NCI-H1417 treated with DMSO at 0.1 percent for 48 hours (cell line): ENCODE measurements at places on chromosomes 1 and 21.

DNA sequence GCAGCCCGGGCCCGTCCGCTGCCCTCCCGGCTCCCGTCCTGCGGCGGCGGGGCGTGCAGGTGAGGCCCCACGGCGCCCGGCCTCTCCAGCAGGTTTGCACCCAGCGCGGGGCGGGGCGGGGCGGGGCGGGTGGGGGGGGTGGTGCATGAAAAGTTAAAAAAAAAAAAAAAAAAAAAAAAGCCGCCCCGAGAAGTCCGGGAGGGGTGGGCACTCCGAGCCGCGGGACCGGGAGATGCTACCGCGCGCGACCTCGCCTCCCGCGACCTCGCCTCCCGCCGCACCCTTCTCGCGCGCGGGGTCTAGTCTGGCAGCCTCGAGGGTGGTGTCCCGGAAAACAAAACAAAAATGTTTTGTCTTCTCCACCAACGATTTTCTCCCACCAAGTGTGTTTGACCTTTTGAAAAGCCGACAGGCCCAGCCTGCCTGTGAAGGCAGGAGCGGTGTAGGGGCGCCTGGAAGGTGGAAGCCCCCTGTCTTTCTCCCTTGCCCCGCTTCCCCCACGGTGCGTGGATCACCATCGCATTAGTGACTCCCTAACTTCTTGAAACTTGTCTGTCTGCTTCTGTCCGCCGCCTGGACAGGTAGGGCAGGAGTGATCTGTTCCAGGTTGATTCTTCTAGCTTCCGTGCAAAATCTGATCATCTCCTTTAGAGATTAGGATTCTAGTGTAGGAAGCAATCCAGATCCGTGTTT is 569 bp downstream of the RCAN3 start:
- no peak for DNase-seq

GRCh38 chr1:75908717-75909152 is 23.5 kb downstream of the ASB17 start:
- no peak for DNase-seq

DNA sequence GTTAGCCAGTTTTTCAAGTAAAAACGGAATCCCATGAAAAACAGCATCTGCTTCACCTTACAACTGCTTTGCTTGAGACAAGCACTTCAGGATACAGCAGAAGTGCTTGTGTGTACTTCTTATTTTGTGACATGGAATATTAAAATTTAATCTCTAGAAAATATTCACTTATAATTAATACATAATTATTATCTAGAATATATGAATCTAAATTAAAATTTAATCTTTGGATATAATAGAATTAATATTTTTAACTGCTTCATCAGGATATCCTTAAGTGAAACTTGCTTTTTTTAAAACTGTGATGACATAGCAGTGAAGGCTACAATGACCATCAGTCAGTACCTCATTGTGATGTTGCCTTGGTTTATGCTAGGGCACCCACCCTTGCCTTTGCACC is 148.4 kb upstream of the C1orf105 start:
- no peak for DNase-seq

GRCh38 chr1:153592748-153593147 is 20.2 kb downstream of the S100A16 start:
- no peak for DNase-seq

DNA sequence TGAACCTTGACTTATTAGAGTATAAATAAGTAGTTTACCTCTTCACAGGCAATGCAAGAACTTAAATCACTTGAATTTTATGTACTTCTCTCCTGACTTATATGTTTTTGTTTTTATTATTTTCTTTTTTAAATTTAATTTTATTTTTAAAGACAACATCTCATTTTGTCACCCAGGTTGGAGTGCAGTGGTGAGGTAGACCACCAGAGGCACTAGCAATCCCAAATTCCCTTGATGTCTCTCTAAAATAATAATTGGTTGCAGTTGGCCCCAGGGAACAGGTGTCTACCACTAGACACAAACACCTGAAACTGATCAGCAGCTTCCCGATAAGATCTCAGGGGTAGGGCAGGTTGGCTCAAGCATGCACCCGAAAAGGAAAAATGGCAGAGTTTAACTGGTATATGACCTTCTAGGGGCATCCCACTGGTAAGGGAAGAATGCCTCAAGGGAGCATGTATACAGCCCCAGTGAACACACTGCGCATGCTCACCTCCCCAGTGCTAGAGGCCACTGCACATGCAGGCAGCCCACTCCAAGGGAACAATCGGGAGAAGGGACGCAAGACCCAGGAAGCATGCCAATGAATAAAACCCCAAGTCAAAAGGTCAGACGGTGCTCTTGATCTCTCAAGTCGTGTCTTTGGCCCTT is 14.6 kb downstream of the EXOC8 start:
- no peak for DNase-seq

DNA sequence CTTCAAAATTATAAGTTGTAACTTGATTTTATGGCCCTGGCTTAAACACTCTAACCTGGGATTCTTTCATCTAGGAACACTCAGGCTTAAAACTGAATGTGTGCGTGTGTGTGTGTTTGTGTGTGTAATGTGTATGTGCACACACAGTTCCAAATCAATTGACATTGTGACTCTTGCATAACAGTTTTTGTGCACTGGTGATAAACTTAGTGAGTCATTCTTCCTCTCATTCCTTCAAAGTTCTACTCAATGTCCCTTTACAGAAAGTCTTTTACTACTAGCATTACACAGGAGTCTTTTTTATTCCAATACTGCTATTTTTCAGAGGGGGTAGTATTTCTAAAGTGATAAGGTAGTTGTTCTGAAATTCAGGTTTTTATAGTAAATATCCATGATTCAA is 943.6 kb downstream of the KCNT2 start:
- no peak for DNase-seq

- no peak for DNase-seq
Observed at GRCh38 chr1:244302876-244303609, 148.7 kb downstream of the ADSS2 start.

DNA sequence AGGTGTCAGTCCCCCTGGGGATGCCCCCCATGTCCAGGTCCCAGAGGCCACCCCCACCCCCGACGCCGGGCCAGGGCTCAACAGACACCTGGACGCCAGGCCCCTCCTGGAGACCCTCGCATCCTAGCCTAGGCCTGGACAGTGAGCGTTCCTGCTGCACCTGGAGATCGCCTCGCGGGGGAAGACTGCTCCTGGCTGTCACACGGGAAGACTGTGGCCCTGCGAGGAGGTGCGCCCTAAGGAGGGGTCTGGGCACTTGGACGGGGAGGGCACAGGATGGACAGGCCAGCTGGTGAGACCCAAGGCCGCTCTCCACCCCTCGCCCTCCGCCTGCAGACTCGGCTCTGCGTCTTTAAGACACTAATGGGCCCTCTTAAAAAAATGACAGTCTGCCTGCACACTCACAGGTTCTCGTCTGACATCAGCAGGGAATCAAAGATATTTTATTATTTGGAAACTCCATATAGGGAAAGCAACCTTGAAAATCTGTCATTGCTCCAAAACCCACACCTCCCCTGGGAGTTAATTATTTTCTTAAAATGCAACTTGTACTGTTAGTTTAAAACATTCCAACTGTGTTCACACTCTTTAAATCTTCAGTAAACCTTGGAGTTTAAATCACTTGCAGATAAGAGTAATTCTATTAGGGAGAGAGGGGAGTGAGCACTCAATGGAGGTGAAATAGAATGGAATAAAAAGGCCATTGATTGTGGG is 45.6 kb upstream of the ACTRT2 start:
- no peak for DNase-seq
